ENCODE measurements at places on chromosomes 7 and 10.

DNA sequence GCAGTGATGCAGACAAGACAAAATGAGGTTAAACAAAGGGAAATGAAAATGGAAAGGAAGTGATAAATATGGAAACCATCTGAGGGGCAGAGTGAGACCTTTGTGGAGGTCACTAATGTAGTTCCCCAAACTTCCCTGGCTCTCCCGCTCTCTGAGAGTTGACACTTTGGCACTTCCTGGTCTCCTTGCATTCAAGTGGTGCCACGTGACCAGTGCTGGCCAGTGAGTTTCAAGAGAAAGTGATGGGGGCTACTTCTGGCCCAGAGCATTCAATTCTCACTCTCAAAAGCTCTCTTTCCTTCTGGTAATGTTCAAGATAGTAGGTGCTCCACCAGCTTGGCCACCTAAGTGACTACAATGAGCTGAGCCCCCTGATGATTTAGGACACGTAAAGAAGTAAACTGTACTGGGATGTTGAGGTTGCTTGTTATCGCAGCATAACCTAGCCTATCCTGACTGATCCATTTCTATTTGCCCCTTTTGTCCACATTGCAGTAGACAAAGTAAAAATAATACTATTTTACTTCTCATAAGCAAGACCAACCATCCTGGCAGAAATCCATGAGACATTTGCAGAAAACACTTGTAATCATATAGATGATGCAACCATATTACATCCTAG is 242.0 kb upstream of the YAE1 start:
- no peak for DNase-seq

- DNase-seq, result no peak
Observed at GRCh38 chr10:46514431-46514861, 42.0 kb downstream of the GPRIN2 start.

DNA sequence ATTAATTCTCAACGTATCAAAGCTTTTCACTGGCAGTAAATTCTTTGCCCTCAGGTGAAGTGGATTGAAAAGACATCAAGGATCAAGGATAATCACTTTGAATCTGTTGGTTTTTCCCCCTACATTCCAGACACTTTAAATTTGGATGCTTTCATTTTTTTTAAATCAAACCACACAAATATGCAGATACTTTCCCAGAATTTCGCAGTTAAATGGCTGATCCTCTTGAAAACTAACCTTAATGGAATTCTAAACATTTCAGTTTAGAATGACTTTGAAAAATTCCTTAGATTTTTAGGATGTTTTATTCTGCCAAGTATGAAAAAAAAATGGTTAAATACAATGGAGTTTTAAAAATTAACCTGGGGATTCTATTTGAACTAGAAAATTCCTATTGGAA is 325.9 kb downstream of the GFRA1 start:
- peak; percentile 31 for DNase-seq

DNA sequence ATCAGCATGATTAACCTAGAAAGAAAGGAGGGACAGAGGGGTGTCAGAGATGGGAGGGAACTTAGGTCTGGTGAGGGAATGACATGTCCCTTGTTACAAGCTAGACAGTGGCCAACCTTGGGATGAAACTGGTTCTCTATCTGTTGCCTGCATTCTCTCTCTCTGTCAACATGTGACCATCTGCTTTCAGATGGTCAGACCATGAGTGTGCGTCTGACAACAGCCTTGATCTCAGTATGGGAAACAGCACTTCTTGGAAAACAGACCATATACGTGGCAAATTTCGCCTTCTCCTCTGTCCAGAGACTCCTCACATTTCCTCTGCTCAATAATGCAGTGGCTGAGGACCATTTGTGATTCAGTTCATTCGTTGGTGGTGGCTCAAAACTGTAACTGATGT is 845.9 kb downstream of the TYW1 start:
- DNase-seq, result no peak

GRCh38 chr7:71419546-71420337 is 287.8 kb downstream of the GALNT17 start:
- DNase-seq, result no peak

DNA sequence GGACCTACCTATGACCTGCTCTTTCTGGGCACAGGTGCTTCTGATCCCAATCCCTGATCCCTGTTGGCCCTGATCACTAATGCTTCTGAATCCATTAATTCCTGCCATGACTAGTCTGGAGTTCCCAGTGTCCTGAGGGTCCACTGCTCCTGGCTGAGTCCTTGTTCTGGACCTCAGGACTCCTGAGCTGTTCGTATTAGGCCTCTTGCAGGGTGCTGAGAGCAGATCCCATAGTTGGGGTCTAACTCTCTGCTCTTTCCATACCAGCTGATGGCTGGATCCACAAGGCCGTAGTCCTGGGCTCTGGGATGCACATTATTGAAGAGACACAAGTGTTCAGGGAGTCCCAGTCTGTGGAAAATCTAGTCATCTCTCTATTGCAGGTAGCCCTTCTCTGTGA is 7.0 kb downstream of the MRPL43 start:
- no peak for DNase-seq

DNA sequence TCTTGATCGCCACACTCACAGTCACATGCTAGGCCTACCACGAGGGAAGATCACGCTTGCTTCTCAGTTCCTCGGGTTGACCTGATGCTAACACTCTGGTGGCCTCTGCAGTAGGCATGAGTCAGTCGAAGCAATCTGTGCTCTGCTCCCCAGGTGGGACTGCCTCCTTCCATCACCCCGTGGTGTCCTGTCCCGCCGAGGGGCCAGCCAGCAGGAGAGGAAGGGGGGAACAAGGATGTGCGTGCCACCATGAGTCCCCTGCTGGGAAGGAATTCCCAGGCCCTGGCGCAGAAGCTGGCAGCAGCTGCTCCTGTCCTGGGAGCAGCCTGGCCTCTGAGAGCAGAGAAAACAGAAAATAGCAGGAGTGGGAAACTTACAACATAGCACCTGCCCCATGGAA is 695.0 kb upstream of the NRP1 start:
- DNase-seq, result no peak

DNA sequence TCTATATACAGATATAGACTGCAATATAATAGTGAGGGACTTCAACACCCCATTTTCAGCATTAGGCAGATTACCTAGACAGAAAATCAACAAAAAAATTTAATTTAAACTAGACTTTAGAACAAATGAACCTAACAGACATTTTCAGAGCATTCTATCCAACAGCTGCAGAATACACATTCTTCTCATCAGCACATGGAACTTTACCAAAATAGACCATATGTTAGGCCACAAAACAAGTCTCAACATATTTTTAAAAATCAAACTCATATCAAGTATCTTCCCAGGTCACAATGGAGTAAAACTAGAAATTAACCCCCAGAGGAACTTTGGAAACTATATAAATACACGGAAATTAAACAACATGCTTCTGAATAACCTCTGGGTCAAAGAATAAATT is 169.6 kb downstream of the MTERF1 start:
- peak; percentile 82 for DNase-seq

DNA sequence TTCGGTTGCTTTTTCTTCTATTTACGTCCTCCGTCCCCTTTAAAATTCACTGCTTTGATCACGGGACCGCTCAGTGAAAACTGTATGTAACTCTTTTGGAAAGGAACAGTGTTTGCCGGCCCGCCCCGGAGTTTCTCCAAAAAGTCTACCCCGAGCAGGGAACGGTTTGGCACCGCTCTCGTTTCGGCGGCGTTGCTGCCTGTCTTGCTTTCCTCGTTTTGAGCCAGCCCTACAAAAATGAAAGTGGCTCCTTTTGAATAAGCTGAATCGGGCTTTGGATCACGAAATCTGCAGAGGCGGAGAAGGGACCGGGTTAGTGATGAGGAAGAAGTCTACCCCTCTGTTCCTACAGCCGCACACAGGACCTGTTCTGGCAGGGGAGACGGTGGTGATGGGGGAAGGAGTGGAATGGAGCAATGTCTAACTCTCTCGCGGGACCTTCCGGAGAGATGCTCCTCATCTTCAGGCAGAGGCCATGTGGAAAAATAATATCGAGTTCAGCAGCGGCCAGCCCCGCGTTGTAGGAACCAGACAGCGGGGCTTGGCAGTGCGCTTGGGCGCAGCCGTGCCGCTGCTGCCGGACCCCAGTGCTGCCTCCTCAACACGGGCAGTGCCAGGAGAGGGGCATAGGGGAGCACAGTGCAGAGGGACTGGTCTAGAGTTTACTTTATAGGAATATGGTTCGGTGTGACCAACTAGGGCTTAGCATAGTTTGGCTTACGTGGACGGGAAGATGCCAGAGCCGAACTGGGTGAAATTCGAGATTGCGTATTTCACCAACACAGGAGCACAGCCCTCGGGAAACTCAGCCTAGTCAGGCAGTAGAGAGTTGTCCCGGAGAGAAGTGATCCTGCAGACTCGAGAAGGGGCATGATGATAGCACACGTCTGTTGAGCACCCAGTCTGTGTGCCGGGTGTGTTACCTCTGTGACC is 1.4 kb downstream of the HTRA1 start:
- DNase-seq, result peak; percentile 89

DNA sequence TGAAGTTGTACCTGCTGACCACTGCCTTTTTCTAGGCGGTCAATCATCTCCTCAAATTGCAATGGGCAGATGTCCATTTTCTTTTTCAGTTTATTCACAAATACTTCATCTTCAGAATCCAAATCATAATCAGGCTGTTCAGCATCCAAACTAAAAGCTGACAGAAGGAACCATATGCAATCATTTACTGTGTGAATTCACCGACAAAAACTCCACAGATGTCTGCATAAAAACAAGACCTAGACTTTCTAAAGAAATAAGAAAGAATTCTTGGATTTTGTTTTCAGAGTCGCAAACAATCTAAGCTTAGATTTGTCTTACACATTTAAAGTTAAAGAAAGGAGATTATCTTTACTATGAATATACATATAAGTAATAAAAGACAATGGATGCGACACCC is 53.4 kb downstream of the EPC1 start:
- DNase-seq, result no peak

GRCh38 chr7:88771417-88771816 is 11.9 kb downstream of the ZNF804B start:
- no peak for DNase-seq

GRCh38 chr7:156918635-156919034 is 25.7 kb upstream of the LMBR1 start:
- DNase-seq, result no peak

- no peak for DNase-seq
Observed at GRCh38 chr7:5472432-5473315, 49.0 kb upstream of the TNRC18 start.

- DNase-seq, result no peak
Observed at GRCh38 chr10:126561921-126562680, 108.4 kb downstream of the C10orf90 start.

DNA sequence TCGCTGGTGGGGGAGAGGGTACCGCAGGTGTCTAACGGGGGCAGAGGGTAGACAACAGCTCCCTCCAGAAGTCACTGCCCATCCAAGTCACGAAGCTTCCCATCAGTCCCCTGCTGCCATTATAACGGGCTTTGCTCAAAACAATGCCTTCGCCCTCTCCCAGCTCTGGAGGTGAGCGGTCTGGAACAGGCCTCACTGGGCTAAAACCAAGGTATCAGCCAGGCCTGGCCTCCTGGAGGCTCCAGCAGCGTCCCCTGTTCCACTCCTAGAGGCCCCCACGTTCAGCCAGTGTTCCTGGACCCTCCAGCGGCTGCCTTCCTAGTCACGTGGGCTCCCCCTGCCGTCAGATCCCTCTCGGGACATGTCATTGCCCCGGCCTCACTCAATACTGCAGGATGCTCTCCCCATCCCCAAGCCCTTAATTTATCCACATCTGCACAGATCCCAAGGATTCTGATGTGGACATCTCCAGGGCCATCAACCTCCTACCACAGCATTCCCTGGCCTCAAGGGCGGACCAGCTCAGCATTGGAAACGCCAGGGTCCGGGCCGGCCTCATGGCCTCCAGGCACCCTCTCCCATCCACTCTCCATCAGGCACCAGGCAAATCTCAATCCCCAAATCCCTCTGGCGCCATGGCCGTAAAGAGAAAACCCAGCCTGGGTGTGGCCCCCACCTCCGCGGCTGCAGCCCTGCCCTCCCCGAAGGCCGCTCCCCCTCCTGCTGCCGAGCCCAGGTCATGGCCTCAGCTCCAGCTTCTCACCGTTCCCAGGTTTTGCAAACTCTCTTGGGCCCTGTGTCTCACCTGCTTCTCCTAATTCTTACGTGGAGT is 104.1 kb upstream of the FAM20C start:
- DNase-seq, result no peak

DNA sequence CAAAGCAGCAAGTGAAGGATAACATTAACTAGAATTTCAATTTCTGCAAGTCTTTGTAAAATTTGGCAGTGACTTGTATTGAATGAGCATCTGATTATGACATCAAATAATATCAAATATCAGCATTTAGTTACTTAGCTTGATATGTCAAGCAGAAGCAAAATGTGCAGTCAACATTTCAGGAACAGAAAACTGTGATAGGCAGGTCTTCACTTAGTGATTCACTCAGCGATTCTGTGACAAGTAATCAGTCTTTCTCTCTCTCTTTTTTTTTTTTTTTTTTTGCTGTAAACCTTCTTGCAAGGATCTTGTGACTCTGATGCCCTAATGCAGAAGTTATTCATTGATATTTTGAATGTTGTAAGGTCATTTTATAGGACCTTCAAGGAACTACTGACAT is 307.1 kb downstream of the MTERF1 start:
- no peak for DNase-seq

DNA sequence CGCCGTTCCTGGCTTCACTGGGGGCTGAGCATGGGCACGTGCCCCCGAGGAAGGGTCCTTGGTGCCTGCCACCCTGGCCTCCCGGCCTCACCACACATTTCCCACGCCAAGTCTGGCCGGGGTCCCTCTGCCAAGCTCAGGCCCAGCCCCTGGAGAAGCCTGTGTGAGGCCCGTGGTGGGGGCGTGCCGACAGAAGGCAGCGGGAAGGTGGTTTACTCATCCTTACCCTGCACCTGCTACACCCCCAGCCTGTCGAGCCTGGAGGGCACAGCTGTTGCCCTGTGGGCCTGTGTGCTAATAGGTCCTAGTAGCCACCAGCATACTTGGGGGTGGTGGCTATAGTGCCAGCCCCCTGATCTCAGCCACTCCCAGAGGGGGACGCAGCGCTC is 46.7 kb downstream of the NKX6-2 start:
- DNase-seq, result no peak

- DNase-seq, result no peak
Observed at GRCh38 chr10:44249490-44249889, 135.4 kb downstream of the CXCL12 start.

DNA sequence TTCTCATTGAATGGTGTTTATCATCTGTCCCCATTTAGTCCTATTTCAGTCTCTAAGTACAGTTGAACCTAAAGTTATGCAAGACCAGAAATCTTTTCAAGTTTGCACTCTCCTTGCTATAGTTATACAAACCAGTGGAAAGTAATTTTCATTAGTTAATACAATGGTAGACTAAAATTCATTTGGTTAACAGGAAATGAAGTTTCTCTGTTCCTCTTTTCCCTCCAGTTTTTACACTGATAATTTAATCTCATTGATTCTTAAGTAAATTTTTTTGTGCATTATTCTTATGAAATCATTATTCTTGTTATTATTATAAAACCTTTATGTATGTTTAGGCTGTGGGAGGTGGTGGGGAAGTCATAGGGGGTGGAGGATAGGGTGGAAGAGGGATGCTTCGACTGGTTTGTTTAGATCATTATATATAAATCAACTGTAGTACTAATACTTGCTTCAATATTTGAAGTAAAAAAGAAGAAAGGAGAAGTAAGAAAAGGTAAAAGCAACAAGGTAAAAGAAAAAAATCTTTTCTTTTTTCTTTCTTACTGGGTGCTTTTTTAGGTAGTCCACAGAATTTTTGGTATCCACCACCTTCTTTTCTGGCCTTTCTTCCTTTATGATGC is 104.1 kb downstream of the GPR85 start:
- DNase-seq, result no peak

GRCh38 chr7:44473295-44473694 is 17.2 kb downstream of the NUDCD3 start:
- DNase-seq, result no peak

GRCh38 chr7:151987748-151988529 is 31.7 kb downstream of the GALNTL5 start:
- no peak for DNase-seq
